ENCODE measurements at places on chromosomes 7 and 10.

DNA sequence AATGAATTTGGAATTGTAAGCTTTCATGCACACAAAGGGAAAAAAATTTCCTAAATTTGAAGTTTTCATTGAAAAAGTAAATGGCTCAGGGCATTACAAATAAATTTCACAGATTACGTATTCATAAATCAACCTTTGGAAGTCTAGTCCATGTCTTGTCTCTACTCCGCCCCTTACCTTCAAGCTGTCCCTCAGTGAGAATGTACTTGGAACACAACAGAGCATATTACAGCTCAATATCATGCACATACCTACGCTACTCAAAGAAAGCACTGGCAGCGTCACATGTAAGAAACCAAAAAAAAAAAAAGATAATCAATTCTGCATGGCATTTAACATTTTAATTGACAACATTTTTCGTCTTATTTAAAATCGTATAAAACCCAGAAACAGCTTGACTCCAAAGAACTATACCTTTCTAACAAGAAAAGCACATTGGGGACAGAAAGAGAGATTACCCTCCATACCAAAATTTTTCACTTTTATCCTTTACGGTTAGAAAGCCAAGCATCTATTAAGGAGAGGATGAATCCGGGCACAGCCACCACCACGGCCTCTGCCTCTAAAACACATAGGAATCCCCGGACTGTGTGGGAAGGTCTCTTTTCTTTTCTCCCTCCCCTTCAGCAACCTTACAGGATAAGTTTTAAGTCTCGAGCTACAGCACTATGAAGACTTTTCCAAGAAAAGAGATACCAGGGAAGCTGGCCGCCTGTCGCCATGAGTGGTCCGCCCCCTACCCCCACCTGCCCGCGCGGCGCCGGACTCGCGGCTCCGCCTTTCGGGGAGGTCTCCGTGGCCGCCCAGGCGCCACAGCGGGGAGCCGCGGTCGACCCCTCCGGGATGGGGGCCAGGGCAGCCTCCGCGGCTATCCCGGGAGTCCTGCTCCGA, 1.1 kb downstream of the JMJD1C start:
- DNase-seq, result no peak

DNA sequence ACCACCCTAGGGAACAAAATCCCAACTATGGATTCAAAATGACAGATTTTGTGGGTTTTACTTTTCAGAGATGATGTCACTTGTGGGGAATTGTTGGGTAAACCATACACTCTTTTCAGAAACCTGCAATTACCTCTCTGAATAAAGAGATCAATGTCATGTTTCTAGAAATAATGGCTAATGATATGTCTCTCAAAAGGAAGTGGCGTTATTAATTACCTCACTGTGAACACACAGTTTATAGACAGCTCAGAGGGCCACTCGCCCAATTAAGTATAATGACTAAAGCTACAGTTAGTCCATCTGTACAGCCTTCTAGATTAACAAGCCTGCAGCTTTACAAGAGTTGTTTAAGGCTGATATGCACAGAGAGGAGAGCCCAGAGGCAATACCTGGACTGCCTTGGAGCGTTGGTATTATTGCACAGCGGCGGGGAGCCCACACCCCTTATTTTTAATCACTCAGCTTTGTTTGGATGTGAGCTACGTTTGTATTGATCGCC, 79.5 kb downstream of the RAB11FIP2 start:
- DNase-seq, result no peak

- DNase-seq, result no peak
Observed at GRCh38 chr10:53726921-53727320, 954.3 kb upstream of the MBL2 start.

GRCh38 chr7:63233881-63234280, 764.8 kb upstream of the ZNF722 start:
- DNase-seq, result no peak

GRCh38 chr7:25319707-25320106, 91.4 kb upstream of the NPVF start:
- no peak for DNase-seq

GRCh38 chr7:44847509-44847919, 373 bp downstream of the H2AZ2 start:
- peak; percentile 98 for DNase-seq

DNA sequence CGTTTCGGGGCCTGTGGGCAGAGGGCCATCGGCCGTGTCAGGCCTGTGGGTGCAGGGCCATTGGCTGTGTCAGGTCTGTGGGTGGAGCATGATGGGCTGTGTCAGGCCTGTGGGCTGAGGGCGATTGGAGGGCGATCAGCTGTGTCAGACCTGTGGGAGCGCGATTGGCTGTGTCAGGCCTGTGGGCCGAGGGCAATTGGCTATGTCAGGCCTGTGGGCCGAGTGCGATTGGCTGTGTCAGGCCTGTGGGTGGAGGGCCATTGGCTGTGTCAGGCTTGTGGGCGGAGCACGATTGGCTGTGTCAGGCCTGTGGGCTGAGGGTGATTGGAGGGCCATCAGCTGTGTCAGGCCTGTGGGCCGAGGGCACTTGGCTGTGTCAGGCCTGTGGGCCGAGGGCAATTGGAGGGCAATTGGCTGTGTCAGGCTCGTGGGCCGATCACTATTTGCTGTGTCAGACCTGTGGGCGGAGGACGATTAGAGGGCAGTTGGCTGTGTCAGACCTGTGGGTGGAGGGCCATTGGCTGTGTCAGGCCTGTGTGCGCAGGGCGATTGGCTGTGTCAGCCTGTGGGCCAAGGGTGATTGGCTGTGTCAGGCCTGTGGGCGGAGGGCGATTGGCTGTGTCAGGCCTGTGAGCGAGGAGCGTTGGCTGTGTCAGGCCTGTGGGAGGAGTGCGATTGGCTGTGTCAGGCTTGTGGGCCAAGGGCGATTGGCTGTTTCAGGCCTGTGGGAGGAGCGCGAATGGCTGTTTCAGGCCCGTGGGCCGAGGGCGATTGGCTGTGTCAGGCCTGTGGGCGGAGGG, 54.1 kb downstream of the DYNC2I1 start:
- no peak for DNase-seq

DNA sequence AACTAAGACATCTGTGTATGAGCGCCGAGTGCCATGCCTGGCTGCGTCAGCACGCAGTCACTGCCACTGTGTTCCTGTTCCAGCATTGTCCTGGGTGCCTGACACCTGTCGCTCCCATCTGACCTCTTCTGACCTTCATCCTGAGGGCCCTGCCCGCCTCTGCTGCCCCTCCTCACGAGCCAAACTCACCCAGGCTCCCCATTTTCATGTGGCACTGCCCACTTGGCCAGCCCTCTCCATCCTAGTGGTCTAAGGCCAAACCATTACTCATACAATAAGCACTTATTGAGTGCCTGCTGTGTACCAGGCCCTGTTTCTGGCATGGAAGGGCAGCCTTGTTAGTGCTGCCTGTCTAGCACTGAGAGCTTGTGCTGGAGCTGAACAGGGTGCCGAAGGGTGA, 77.2 kb upstream of the PCBD1 start:
- DNase-seq, result peak; percentile 56

DNA sequence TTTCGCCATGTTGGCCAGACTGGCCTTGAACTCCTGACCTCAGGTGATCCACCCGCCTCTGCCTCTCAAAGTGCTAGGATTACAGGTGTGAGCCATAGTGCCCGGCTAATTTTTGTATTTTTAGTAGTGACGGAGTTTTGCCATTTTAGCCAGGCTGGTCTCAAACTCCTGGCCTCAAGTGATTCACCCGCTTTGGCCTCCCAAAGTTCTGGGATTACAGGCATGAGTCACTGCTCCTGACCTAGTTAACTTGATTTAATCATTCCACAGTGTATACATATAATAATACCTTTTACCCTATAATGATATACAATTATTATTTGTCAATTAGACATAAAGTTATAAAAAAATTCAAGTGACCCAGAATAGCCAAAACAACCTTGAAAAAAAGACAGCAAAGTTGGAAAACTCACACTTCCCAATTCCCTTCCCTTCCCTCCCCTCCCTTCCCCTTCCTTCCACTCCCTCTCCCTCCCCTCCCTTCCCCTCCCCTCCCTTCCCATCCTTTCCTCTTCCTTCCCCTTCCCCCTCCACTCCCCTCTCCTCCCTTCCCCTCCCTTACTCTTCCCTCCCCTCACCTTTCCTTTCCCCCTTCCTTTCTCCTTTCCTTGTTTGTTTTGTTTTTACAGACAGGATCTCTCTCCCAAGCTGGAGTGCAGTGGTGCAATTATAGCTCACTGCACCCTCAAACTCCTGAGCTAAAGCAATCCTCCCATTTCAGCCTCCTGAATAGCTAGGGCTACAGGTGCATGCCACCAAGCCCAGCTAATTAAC, 14.8 kb upstream of the ZMIZ2 start:
- peak; percentile 5 for DNase-seq

DNA sequence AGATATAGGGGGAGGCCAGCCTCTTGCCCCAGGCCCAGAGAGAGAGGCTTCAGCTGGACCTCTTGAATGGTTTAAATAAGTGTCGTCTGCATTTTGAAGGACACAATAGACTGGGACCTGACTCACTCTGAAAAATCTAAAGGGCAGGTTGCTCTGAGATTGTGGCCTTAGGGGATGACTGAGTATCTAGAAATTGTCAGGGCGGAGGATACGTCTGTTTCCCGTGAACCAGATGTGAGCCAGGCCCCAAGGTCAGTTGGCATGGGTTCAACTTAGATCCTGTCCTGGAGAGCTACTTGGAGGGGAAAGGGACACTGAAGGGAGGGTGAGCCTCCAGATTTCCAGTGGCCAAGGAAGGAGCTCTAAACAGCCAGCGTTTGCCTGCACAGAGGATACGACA, 110.2 kb downstream of the CHN2 start:
- DNase-seq, result no peak

GRCh38 chr7:100469227-100470044, 5.4 kb upstream of the SPACDR start:
- DNase-seq, result peak; percentile 96

GRCh38 chr7:94525923-94526322, 16.3 kb downstream of the CASD1 start:
- DNase-seq, result no peak

GRCh38 chr7:77657427-77658224, 38.6 kb upstream of the RSBN1L start:
- no peak for DNase-seq

DNA sequence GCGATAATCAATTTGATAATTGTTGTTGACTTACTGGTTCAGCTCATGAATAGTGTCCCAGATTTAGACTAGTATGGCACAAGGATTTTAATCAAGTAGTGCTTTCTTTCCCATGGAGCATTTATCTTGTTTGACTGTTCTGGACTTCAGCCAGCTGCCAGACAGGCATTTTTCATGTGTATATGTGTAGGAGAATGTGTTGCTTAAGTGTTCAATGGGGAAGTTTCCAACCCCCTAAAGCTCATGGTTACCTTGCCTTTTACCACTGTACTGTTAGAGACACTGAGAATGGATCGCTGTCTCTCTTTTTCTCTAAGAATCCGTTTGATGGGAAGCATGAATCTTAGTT, 103.9 kb downstream of the LRRC4 start:
- DNase-seq, result no peak

DNA sequence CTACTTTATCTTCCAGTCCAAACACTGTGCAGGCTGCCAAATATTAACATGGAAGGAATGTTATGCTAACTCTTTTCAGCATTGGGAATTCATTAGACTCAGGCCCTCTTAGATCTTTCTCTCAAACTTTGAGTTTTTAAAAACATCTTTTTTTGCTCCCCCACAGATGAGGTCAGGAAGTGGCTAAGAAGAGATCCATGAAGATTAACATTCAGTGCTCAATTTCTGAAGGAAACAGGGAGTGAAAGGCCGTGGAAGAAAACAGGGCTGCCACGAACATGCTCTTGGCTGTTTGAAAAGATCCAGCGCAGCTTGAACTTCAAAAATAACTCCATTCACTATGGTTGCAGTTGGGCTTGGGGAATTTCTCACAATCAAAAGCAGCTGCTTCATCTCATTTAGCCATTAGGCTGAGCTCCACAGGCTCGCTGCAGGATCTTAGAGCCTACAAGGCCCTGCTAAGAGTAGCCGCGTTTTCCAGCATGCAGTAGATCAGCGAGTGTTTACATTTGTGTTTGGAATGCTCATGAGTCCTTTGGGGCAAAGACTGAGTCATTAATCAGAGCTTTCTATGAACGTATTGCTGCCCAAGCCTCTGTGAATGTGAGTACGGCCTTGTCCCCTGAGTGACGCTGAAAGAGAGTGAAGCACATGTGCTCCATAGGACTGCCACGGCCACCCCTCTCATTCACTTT, 41.2 kb upstream of the TNS3 start:
- no peak for DNase-seq

DNA sequence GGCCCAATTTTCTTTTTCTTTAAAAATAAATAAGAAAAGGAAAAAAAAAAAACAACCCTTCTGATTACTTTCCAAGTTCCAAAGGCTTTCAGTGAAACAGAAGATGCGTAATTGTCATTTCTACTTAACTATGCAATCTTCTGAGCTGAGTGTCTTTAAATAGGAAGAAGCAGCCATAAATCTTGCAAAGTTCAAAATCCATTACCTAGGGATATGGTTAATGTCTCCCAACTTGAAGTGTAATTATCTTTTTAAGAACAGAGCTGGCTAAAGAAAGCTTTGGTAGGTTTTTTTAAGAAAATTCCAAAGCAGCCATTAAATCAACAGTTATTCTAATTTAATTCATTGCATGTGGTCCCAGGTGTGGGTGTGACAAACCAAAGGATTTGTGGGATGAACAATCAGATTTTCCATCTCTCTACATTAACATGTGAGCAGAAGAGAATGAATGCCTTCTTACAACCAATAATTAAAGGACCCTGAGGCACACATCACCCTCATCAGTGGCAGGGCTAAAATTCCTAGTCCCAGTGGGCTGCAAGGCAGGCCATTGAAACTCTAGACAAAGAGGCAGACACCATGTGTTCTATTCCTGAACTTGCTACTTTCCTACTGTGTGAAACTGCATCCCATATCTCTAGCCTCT, 419.2 kb downstream of the REEP3 start:
- no peak for DNase-seq

GRCh38 chr10:43688348-43688892, 39.7 kb upstream of the ZNF32 start:
- DNase-seq, result peak; percentile 68

DNA sequence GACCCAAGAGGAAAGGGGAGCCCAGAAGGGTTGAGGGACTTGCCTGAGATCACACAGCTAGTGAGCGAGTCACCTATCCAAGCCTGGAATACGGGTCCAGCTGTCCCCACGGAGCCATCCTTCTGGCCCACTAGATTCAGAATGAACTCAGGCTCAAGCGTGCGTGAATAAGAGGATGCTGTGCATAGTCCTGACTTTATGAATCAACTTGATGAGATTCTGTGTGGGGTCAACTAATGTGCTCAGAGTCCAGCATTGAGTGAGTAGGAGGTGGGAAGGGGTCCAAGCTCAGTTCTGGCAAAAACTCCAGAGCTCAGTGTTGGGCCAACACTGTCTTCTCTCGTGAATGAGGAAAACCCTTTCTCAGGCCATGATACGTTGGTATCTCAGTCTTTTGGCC, 41.4 kb downstream of the CAMK1D start:
- DNase-seq, result no peak

DNA sequence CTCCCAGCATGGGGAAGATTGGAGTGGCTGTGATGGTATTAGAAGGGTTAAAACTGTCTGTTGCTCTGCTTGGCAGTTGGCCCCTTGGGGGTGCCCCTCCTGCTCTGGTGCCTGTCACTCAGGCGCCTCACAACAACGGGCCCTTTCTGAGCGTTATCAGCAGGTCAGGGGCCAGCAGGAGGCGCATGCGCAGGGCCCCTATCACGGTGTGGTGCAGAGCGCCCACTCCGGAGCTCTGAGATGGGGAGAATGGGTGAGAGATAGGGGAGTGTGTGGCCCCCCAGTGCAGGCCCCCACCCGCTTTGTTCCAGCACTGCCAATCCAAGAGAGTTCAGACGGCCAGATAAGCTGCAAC, 24.8 kb downstream of the GBX1 start:
- DNase-seq, result peak; percentile 56

All from spleen (tissue), 13 donors.